NCI-H1436 (cell line): ENCODE measurements at places on chromosomes 16 and 17.

GRCh38 chr16:51003850-51004566 lies 147.1 kb downstream of the SALL1 start:
- no peak for DNase-seq

DNA sequence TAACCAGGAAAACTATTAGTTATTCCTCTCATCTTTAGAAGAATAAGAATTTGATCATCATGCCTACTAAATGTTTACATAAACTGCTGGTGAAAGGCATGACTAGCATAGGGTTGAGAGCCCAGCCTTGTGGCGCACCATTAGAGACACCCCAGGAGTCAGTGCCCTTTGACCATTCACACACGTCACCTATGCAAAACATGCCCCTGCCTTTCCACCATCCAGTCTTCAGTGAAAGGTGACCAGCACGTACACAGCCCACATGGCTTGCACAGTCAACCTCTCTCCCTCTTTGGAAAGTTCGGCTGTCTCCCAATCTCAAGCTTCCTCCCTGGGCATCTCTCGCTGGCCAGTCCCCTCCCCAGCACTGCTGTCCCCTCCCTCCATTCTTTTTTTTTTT lies 150.3 kb downstream of the ENGASE start:
- DNase-seq: no peak

DNA sequence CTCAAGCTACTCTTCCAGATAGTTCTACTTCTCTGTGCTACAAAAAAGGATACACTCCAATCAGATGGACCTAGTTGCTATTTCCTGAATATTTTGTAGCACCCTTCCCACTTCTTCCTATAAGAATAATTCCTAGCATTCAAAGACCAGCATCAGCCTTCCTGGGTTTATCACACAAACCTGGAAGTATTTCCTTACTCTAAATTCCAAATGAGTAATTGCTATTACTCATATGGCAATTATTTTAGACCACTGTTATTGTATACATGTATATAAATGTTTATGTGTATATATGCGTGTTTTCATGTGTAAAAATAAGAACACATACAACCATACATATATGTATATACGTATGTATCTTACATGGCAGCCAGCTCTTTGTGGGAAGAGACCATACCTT lies 130.6 kb downstream of the MYO1D start:
- no peak for DNase-seq

- DNase-seq: no peak
Observed at GRCh38 chr17:12821376-12821940, 32.2 kb downstream of the ARHGAP44 start.

DNA sequence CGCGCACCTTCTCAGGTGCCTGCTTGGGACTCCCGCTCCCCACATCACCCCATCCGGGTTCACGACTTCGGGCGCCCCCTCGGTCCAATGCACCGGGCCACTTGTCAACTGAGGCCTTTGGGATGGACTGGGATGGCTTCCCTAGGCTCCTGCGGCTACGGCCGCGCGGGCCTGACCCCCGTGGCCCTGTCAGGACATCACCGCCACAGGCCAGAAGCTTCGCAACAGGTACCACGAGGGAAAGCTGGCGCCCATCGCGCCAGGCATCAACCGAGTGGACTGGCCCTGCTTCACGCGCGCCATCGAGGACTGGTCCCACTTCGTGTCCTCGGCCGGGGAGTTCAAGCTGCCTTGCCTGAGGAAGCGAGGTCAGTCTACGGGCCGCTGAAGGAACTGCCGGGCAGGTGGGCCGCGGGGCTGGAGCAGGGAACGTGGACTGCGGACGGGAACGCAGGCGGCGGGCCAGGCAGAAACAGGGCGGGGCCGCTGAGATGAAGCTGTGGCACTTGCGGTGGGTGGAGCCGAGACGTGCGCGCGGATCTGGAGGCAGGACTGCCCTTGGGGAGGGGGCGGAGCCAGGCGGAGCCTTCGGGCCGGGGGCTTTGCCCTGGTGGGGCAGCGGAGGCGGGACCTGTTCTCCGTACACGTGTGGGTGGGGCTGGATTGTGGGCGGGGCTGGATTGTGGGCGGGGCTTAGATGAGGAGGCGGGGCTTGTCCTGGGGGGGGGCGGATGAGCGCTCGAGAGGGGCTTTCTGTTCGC lies 13.7 kb upstream of the CNGB1 start:
- no peak for DNase-seq

- DNase-seq: no peak
Observed at GRCh38 chr17:45096141-45096540, 35.0 kb downstream of the NMT1 start.

GRCh38 chr17:28327031-28327607 lies 8.1 kb downstream of the TMEM97 start:
- no peak for DNase-seq

GRCh38 chr16:66908116-66908515 lies 10.6 kb downstream of the CDH16 start:
- no peak for DNase-seq

DNA sequence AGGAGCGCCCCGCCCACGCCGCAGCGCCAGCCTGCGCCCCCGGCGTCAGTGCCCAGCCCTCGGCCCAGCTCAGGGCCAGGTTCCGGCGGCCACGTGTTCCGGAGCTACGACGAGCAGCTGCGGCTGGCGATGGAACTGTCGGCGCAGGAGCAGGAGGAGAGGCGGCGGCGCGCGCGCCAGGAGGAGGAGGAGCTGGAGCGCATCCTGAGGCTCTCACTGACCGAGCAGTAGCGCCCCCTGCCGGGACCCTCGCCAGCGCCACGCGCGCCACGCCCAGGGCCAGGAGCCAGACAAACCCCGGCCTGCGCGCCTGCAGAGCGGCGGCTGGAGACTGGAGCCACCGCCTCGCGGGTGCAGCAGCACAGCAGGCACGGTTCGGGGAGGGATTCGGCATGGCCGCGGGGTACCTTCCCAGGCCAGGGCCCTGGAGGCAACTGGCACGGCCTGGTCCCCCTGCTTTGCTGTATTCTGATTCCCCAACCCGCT lies 9.3 kb downstream of the CORO6 start:
- no peak for DNase-seq
